ENCODE measurements at places on chromosomes 1 and 21.

DNA sequence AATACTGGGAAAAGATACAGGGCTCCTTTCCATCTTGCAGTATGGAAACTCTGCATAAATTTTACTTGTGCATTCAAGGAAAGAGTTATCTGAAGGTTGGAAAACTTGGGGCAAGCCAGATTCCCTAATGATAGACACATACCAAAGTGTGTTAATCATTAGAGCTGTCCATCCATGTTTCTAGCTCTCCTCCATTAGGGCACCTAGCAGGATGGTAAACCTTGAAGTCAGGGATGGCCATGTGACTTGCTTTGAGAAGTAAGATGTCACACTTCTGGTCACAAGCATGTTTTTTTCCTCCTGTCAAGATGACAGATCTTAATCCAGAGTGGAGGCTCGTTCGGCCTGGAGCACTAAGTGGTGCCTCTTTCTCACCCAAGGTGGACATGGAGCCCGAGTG, 241.9 kb upstream of the RUNX1 start:
- DNase-seq, result no peak

- no peak for DNase-seq
These were observed 88.4 kb downstream of the SDCCAG8 start for GRCh38 chr1:243343970-243344937.

- no peak for DNase-seq
These were observed 71.5 kb downstream of the RPS6KC1 start for GRCh38 chr1:213122514-213122929.

- no peak for DNase-seq
These were observed 33.4 kb downstream of the MEGF6 start for GRCh38 chr1:3577711-3578432.

GRCh38 chr21:29477941-29478340, 179.2 kb downstream of the BACH1 start:
- DNase-seq, result no peak

DNA sequence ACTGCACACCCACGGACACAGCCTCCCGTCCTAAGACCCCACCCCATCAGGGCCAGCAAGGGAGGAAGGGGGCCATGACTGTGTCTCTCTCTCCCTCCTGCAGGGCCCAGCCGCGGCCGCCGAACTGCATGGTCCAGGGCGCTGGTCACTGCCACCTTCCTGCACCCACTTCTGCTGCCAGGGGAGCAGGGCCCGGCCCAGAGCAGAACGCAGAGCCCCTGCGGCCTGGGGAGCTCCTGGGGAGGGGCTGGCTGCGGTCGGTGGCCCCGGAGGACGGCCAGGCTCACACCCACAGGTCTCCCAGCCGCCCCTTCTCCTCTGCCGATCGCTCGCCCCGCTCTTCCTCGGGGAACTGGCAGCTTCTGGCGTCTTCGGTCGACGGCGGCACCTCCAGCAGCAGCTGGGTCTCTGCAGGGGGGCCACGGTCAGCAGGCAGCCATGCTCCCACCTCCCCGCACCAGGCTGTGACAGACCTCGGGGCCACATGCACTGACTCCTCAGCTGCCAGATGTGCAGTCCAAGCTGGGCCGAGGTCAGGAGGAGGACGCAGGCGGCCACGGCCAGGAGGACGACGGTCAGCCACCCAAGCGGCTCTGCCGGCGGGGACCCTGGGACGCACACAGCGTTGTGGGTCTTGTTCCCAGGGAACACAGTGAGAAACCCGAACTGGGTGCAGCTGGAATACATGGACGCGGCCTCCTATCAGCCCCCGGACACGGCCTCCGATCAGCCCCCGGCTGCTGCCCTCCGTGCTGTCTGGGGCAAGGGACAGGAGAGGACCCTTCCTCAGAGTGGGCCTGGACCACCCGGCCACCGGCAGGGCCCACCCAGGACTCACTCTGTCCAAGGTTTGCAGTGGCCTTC, 2.6 kb downstream of the TNFRSF18 start:
- no peak for DNase-seq

DNA sequence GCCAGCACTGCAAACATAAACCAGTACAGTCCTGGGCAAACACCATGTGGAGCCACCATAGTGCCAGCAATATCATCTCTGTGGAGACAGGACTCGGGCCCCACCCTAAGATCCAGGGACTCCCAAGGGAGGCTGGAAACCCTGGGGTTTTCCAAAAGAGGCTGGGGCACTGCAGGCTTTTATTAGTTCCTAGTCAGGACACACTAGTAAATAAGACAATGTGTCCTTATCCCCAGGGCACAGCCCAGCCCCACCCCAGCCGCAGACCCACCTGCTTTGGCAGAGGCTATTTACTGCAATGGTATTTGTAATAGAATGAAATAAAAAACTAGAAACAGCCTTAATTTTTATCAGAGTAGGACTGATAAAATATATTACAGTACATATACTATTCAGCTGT, 486 bp upstream of the GJB3 start:
- no peak for DNase-seq

DNA sequence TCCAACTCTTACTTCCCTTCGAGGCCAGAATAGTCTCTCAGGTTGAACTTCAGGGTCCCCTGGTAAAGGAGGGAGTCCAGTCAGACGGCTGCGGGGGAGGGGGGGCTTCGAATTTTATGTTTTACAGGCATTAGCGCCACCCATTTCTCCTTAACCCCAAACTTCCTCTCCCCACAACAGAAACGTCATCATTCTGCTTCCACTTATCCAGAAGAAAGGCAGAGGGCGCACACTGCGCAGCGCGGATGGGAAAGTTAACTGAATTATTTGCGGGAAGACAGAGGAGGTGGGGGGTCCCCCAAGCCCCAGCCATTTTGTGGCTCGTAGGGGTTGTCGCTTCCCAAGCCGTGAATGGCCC, 529 bp upstream of the PRMT2 start:
- DNase-seq, result no peak

GRCh38 chr1:73789965-73790364, 408.0 kb downstream of the LRRIQ3 start:
- DNase-seq, result no peak

- no peak for DNase-seq
These were observed 674.4 kb downstream of the KIF26B start for GRCh38 chr1:245829194-245829593.
